IPS DF 19.7 (cell line): ENCODE measurements at places on chromosomes 12 and 14.
A peak's percentile ranks its signal among the peaks of the same experiment; 100 is the strongest.

DNA sequence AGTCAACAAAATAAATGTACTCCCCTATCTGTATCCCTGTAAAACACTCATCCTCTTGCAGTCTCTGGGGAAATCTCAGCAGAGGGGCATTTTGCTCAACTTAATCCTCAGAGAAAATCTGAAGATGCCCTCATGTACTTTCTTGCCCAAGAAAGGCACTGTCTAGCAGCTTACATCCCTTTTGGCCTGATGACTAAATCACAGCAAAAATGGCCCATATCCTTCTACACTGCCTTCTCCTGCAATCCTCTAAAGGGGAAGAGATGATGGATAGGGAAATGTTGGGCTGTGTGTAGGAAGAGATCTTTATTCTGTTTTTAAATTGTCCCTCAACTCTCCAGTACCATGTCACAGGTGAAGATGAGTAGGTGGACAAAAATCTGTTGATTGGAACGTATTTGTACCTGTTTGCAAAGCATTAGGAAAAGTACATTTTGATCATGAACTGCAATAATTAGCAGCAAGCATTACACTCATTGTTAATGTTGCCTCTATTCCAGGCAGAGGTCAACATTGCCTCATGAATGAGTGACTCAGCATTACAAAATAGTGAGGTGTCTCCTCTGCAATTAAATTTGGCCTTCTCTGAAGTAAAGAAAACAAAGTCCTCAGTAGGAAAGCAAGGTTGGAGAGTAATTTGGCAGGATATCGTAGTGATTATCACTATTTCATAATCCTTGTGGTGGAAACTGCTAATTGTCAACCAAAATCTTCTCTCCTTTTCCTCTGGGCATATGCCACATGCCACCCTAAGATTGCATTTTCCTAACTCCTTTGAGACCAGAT, 172.4 kb upstream of the CAND1 start:
- no peak for DNase-seq

DNA sequence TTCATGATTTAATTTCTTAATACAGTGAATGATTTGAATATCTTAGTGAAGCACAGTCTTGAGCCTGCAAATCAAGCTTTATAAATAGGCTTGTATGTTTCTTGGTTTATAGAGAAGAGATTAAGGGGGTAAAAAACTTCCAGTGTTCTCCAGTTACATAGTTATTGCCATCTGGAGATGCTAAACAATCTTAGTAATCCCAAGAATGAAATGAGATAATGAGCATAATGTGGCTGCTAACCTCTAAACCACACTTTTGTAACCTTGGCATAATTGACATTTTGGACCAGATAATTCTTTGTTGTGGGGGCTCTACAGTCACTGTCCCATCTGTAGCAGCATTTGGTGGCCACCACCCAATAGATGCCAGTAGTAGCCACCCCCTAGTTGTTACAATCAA, 316.8 kb downstream of the CCDC91 start:
- DNase-seq = no peak

DNA sequence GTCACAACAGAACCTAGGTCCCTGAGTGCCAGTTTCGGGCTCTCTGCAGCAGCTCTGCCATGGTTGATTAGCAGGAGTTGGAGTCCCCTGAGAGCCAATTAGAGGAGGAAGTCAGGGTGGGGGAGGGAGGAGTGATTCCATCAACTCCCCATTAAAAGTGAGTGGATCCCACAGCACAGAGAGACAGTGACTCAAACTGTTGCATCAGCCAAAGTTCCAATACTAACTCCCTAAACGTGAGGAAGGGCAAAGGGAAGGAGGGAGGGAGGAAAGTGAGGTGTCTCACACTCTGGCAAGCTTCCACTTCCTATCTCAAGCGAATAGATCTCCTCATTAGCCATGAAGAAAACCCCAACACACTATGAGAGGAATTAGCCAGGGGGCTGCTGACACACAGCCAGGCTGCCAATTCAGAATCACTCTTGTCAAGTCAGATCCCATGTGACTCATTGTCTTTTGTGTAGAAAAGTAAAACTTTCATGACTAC, 23.6 kb downstream of the OR11H4 start:
- peak; percentile 15 for DNase-seq

DNA sequence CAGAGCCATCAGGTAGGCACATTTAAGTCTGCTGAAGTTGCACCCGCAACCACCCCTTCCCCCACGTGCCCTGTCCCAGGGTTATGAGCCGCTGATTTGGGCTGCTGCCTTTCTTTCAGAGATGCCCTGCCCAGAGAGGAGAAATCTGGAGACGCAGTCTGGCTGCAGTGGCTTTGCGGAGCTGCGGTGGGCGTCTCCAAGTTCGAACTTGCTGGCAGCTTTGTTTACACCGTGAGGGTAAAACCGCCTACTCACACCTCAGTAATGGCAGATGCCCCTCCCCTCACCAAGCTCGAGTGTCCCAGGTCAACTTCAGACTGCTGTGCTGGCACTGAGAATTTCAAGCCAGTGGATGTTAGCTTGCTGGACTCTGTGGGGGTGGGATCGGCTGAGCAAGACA, 14.7 kb downstream of the PTCSC3 start:
- no peak for DNase-seq

- DNase-seq = no peak
Measured at GRCh38 chr14:58620011-58620410, 17.8 kb upstream of the DACT1 start.

GRCh38 chr12:108691998-108692808, 39.1 kb downstream of the CORO1C start:
- no peak for DNase-seq

DNA sequence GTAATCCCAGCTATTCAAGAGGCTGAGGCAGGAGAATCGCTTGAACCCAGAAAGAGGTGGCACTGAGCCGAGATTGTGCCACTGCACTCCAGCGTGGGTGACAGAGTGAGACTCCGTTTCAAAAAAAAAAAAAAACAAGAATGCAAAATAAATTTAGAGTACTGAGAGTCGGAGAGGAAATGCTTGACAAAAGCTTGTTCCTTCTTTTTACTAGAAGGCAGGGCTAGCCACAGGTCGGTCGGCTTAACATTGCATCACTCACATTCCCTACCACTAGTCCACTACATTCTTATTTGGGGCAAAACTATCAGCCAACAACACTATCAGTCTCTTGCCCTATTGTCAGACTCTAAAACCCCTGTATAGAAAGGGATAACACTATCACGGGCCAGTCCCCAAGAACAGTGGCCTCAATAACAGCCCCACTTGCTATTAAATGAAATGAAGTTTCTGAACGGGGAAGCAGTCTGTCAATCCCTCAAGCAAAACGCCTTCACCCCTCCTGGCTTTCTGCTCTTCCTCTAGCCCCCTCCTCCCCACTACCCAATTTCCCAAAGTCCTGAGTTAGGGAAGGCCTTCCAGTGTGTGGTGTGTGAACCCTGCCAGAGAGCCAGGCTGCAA, 1.0 kb downstream of the RNF41 start:
- no peak for DNase-seq

GRCh38 chr14:96415559-96415958, 23.6 kb downstream of the AK7 start:
- no peak for DNase-seq

DNA sequence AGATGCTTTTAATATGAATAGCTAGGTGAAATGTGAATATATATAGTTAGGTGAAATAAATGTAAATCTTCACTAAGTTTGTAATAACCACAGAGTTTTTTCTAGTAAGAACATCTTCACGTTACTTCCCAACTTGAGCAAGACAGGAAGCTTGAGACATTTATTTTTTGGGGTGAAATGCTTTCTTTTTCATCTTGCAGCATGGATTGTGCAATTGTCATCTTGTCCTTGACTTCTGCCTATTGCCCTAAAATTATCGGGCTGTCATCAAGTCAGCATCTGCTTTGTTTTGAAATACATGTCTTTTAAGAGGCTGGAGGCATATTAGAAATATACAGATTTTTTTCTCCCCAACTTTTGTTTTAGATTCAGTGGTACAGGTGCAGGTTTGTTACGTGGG, 433.9 kb downstream of the PCNX1 start:
- no peak for DNase-seq

DNA sequence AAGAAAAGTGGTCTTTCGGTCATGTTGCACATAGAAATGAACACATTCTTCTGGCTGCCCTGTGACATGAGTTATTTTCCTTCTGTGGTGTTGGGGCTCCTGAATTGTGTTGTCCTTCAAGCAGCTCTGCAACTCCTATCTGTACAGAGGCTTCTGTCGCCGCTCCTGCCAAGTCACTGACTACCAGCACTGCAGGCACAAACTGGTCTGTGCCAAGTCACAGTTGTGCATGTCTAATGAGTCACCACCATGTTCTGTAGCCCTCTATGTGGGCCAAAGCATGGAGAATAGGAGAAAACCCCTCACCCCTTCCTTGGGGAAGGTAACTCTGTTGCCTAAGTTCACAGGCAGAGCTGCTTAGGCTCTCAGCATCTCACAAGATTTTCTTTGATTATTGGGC, 283.3 kb downstream of the RPL10L start:
- DNase-seq = no peak

- DNase-seq = no peak
Measured at GRCh38 chr14:73755434-73756014, 41.3 kb upstream of the PNMA1 start.

- DNase-seq = no peak
Measured at GRCh38 chr14:50064993-50065392, 51.4 kb downstream of the VCPKMT start.

GRCh38 chr12:127304751-127305725, 961.9 kb upstream of the TMEM132C start:
- no peak for DNase-seq

DNA sequence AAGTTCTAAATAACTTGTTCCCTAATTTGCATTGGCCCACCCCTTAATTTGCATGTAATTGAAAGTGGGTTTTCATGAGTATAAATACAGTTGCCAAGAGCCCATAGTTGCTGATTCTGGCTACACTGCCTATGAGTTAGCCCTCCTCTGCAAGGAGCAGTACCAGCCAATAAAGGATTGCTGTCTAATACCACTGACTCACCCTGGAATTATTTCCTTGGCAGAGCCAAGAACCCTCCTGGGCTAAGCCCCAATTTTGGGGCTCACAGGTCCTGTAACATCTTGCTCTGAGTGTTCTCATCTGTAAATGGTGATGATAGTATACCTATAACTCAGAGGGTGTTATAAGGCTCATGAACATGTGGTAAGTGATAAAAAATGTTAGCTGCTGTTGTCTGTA, 6.8 kb downstream of the TTC8 start:
- DNase-seq = no peak

- DNase-seq = no peak
Measured at GRCh38 chr12:62516927-62517326, 50.3 kb downstream of the MON2 start.

- DNase-seq = no peak
Measured at GRCh38 chr14:96091149-96091693, 52.1 kb downstream of the C14orf132 start.

DNA sequence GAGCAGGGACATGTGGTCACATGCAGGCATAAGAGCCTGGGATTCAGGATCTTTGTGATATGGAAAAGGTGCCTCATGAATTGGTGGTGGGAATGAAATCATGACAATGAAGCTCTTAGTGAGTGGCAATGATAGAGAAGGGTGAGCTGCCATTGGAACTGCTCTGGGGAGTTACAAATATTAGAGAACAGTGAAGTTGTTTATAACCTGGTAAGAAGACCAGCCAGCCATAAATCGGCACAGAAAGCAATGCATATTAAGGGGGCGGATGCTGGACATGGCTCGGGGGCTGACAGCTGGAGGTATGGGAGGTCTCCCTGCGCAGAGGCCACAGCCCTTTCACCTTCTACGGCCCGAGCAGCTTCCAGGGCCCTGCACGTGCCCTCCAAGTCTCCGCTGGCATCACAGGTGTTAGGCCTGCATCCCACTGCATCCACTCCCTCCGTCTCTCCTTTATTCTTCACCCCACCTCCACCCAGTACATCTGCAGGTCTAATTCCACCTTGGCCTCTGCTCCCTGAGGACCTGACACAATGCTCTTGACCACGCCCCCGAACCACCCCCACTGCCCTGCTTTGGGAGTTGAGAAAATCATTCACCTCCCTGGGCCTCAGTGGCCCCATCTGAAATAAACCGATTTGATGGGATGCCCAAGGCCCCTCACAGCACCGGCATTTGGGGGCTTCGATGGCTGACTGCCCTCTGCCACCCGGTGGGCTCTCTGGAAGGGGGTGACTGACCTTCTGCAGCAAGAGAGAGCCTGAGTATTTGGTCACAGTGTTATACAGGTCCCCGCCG, 4.1 kb downstream of the CACNA2D4 start:
- no peak for DNase-seq

GRCh38 chr12:81874586-81874985, 115.4 kb upstream of the PPFIA2 start:
- DNase-seq = no peak

GRCh38 chr12:1993871-1994371, 10.3 kb downstream of the DCP1B start:
- DNase-seq = no peak

GRCh38 chr14:69763761-69764510, 3.0 kb upstream of the SRSF5 start:
- DNase-seq = no peak

GRCh38 chr12:132398386-132398991, 69.1 kb upstream of the GALNT9 start:
- no peak for DNase-seq

- DNase-seq = no peak
Measured at GRCh38 chr12:538731-539539, 79.2 kb downstream of the B4GALNT3 start.

- DNase-seq = no peak
Measured at GRCh38 chr12:6114476-6114870, 10.0 kb downstream of the VWF start.

- DNase-seq = no peak
Measured at GRCh38 chr12:81888961-81889360, 129.8 kb upstream of the PPFIA2 start.

GRCh38 chr14:31228533-31228932, 20.9 kb upstream of the HECTD1 start:
- DNase-seq = no peak

DNA sequence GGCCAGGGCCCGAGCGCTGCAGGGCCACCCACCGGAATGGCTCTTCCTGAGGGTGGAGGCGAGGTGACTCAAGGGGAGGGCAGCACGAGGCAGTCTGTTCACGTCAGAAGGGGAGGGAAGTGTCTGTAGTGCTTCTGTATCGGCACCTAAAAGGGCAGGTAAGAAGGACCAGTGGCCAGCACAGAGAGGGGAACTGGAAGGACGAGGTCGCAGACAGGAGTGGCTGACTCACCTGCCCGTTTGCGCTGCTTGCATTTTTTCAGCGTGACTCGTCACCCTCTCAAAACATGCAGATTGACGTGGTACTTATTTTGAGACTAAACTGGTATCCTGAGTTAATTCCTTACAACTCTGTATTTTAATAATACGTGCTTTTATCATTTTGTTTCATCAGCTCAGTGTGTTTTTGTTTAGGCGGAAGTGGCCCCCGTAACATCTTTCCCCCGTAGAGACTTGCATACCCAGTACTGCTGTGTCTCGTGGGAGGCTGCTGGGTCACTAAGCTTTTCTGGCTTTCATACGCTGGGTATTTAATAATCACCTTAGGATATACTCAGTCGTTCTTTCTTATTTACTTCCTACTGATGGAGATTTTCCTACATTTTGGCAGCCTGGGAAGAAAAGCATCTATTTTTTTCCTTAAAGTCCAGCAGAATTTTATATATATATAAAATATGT, 26.4 kb downstream of the SFSWAP start:
- DNase-seq = peak; percentile 35
